Stimulated activated memory B cell treated with anti-CD40 and anti-IgM and Interleukin-4, amounts not matched to agents 10 μg/mL and 1 μg/mL and 100 μg/mL, for 72 hours (primary cell): ENCODE measurements at places on chromosomes 13 and 19.

DNA sequence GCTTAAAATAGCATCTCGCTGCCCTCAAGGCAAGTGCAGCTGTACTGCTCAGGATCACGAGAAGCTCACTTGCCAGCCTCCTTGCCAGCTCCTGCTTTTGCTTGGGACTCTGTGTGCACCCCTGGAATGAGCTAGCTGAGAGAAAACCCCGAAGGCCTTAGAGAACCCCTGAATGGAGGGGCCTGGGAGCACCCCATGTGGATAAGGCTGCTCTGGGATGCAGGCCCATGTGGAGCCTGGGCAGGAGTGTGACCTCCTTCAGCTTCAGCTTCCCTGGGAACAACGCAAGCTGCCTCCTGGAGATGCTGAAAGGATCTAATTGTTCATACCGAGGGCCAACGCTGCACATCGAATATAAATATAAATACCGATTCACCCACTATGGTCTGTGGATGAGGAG, 109.2 kb downstream of the HSPH1 start:
- ATAC-seq, result no peak

DNA sequence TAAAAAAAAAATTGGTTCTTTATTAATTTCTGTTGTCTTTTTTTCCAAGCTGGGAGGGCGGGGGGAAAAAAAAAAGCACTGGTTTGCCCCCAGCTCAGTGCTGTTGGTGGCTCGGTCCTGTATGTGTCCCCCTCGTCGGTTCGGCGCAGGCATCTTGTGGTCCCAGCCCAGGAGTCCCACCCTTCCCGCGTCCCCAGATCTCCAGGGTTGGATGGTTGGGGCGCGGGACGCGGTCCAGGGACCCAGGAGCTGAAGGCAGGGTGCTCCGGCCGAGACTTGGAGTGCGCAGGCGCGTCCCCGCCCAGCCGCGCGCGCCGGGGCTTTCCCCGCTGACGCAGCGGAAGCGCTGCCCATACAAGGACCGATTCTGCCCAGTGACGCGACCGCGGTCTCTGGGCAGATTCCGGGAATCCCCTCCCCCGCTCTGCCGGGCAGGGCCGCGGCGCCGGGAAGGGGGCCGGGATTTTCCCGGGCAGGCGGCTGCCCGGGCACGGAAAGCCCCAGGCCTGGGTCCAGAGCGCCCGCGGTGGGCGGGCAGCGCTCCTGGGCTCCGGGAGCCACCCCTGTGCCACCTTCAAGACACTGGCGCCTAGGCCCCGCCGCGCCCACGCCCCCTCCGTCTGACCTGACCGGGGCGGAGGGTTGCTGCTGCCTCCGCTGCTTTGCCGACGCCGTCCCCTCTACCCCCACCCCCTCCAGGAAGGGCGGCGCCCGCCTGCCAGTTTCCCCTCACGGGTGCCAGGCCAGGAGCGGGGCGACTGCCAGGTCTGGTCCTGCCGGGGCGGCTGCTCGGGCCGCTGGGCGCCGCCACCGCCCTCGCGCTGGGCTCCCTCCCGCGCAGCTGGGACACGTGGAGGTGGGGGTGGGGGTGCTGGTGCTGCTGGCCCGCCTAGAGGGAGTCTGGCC, 2.3 kb downstream of the JUNB start:
- ATAC-seq, result peak; percentile 61

GRCh38 chr19:35301961-35302360, 10.0 kb downstream of the MAG start:
- ATAC-seq, result no peak

- no peak for ATAC-seq
These were observed 177.3 kb upstream of the SGCG start for GRCh38 chr13:23003446-23003845.

DNA sequence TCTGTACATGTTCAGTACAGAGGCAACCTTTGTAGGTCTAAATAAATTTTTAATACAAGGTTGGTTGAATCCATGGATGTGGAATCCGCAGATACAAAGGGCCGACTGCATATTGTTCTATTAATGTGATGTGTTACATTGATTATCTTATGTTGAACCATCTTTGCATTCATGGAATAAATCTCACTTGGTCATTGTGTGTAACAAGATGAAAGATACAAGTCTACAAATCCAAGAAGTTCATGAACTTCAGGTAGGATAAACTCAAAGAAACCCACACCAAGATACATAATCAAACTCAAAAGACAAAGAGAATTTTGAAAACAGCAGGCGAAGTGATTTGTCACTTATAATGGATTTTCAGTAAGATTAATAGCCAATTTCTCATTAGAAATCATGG, 8.0 kb upstream of the TFDP1 start:
- ATAC-seq, result no peak

DNA sequence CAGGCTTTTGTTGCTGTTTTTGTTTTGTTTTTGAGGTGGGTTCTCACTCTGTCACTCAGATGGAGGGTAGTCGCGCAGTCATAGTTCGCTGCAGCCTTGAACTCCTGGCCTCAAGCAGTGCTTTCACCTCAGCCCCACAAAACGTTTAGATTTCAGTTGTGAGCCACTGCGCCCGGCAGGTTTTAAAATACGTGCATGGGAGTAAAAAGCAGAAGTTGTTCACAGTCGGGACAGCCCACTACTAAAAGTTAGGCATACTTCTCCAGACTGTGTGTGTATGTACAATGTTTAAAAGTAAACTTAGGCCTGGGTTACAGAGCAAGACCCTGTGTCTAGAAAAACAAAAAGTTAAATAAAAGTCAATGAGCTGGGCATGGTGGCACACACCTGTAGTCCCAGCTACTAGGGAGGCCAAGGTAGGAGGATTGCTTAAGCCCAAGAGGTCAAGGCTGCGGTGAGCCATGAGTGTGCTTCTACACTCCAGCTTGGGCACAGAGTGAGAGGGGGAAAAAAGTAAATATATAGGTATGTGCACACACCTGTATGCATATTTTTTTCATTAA, 6.1 kb downstream of the SAFB start:
- ATAC-seq, result peak; percentile 94

DNA sequence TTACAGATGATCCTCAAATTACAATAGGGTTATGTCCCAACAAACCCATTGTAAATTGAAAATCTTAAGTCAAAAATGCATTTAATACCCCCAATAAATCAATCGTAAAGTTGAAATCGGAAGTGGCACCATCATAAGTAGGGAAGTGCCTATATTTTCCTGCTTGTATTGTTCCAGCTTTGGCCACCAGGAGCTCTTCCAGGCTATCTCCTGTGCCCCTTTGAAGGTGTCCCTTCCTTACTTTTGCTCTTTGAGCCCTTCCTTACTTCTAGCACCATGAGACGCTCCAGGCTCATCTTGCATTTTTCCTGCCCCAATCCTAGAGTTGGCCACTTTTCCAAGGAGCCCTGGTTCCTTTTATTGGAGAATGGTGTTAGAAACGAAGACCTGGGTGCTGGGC, 163.0 kb upstream of the TSC22D1 start:
- no peak for ATAC-seq

DNA sequence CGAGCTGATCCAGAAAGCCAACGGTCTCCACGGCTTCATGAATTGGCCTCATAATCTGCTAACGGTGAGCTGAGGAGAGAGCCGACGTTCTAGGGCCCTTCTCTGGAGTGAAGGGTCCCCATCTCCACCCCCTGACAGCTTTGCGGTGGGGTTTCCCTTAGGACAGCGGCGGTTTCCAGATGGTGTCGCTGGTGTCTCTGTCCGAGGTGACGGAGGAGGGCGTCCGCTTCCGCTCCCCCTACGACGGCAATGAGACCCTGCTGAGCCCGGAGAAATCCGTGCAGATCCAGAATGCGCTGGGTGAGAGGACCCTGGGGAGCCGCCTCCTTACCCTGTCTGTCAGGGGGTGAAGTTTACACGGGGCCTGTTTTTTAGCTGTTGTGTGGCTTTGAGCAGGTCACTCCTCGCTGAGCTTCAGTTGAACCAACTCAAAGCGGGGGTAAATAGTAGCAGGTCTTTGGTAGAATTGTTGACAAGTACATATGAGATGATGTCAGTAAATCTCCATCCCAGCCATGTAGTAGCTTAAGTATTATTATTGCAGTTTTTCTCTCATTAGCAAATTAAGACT, 801 bp downstream of the QTRT1 start:
- ATAC-seq, result peak; percentile 57

DNA sequence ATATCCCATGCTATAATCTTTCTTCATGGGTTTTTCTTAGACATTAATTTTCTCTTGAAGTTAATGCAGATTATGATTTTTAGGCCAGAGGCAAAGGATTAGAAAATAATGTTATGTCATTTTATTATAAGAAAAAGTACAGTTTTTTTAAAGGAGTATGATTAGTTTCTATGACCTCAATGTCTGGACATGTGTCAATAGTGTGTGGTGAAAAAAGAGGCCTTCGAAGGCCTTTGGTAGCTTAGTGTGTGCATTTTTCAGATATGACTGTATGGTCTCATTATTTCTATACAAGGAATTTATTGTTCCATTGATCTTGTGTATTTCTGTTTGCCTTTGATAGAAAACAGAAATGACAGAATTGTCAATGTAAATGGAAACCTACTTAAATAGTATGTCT, 195.6 kb downstream of the GPC5 start:
- ATAC-seq, result no peak

DNA sequence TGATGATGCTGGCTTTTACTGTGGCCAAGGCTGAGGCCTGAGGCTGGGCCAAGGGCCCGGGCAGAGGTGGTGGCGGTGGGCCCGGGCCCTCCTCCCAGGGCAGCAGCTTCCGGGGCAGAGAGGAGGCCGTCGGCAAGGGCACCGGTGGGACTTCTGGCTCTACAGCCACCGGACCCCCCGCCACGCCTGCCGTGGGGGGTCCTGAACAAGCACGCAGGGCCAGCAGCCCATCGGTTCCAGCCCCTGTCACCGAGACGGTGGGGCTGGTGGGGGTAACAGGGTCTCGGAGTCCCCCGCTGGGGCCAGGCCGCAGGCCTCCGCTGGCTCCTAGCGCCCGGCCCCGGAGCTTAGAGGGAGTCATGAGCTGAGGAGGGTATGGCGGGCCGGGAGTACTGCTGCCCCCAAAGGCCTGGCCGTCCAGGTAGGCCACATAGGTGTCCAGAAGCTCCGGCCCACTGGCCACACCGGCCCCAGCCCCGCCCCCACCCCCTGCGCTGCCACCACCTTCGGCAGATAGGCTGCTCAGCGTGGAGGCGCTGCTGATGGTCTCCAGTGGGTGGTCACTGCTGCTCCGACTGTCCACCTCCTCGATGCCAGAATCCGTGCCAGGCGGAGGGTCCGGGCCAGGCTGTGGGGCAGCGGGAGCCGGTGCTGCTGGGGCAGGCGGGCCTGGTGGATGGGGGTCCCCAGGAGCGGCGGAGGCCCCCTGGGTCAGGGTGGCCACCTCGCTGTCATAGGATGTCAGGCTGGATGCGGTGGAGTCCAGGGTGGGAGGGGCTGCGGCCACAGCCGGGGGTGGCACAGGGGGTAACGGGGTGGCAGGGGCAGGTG, 17.3 kb downstream of the C19orf81 start:
- peak; percentile 5 for ATAC-seq

DNA sequence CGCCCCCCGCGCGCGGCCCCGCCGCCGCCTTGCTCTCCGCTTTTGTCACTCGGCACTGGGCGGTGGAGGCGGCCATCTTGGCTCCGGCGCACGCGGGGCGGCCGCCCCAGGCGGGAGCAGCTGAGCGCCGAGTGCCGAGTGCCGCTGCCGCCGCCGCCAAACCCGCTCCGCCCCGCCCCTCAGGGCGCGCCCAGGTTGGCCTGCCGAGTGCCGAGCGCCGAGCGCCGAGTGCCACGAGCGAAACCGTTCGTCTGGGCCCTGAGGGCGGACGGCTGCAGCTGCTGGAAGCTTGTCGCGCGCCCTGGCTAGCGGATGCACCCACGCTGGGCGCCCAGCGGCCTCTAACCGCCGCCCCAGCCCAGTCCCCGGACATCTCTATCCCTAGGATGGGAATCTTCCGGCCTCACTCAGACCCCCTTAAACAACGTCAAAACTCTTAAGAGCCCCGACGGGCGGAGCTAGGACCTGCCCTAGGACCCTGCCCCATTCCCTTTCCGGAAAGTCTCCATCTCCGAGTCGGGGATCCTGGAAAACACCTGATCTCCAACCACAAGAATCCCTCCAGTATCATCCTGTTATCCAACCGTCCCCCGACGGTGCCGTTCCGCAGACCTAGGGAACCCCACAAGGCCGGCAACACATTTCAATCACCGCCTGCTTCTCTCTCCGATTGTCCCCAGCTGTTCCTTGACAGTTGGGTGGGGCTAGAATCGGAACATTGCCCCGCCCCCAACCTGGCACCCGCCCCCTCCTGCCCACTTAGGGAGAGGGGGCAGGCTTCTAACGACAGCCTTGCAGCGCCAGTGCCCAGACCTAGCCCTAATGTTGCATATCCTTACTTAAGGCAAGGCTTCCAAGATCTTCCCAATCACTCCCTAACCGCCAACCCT, 14.1 kb upstream of the AKAP8L start:
- peak; percentile 85 for ATAC-seq

- no peak for ATAC-seq
These were observed 9.1 kb upstream of the LHFPL6 start for GRCh38 chr13:39612023-39612637.

- no peak for ATAC-seq
These were observed 130.7 kb downstream of the CDK8 start for GRCh38 chr13:26384587-26384986.

DNA sequence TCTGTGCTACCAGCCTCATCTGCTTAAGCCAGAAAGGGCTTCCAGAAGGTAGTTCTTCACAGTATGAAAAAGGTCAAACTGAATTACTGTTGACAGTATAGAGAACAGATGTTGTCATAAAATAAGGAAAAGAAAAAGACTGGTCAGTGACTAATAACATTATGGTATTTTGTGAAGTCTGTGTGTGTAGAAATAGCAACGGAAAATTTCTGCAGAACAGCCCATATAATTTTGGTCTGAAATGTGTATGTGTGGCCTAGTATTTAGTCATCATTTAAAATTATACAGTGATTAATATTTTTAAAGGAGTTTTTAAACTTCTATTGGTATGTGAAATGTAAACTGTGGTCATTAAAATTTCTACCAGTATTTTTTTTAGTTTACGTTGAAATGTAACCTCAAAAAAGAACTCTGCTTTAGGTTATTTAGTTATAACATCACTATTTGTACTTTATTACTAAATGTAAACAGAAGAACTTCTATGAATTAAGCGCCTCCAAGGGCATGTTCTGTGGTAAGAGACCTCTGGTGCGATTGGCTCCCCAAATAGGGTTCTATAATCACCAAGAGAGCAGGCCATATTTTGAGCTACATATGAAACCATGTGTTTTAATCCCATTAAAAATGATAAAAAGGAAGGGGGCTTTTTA, 3.3 kb upstream of the GPR183 start:
- peak; percentile 82 for ATAC-seq

GRCh38 chr19:34639491-34640085, 37.4 kb downstream of the SCGB2B2 start:
- peak; percentile 66 for ATAC-seq

GRCh38 chr13:97117388-97117910, 104.7 kb upstream of the MBNL2 start:
- no peak for ATAC-seq

GRCh38 chr19:6725513-6726231, 5.2 kb upstream of the C3 start:
- ATAC-seq, result no peak
